ENCODE measurements at places on chromosomes 6 and 20. TPM values are rescaled to one million over a fixed set of nuclear protein-coding genes. Genes with fewer than 3 reads are reported as not detected.

DNA sequence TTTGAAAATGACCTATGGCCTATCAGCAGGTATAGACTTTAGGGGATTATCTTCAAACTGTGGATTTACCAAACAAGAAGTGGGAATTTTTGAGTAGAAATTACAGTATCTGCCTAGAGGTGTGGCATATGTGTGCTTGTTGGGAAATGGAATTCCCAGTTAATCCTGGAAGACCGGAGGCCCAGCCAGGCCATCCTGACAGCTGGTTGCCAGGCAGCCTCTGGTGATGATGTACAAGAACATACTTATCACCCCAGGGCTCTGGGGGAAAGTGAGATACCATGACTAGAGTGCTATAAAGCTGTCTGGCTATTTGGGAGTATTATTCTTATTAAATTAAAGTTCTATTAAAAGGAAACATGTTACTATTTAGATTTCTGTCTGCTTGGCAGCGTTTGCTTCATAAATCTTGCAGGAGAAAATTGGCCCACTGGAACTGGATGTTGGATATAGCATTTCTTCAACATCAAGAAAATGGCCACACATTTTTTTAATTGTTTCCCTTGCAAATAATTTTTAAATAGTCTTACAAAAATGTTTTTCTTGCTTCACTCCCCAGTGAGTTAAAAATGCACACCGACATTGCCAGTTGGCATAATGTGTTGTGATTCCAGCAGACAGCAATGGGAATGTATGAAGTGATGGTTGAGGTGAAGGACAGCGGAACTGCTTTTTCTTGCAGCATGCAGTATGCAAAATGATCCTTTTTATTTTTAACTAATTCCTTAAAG lies 187.8 kb downstream of the MYLK4 start:
- H3K4me3 ChIP-seq: no peak overlapping the region
- no peak overlapping the region for H3K27ac ChIP-seq
- no peaks in the 10 kb centered on the region for H3K4me1 ChIP-seq
- no peak for DNase-seq
- no peaks in the 10 kb centered on the region for H3K27me3 ChIP-seq

DNA sequence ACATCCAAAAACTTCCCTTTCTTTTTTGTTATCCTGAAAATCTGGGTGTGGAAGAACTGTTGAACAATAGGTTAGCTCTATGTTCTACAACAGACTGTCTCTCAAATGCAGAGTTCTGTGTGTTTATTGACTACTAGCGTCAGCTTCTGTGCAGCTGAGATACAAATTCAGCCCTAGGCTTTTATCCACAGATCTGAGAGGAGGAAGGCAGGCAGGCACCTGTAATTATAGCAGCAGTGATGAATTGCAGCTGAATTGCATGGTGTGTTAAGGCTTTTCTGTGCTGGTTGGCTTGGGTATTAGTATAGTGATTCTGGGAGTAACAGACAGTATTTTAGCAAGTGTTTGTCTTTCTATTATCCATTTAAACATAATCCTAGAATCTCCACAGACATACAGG lies 24.4 kb downstream of the GRIK2 start:
- H3K4me1 ChIP-seq: no peaks in the 10 kb centered on the region
- DNase-seq: no peak
- H3K27me3 ChIP-seq: no peaks in the 10 kb centered on the region
- H3K4me3 ChIP-seq: no peak overlapping the region
- no peaks in the 10 kb centered on the region for H3K36me3 ChIP-seq

CRIP3 gene
- total RNA-seq: 7.5 TPM

DNA sequence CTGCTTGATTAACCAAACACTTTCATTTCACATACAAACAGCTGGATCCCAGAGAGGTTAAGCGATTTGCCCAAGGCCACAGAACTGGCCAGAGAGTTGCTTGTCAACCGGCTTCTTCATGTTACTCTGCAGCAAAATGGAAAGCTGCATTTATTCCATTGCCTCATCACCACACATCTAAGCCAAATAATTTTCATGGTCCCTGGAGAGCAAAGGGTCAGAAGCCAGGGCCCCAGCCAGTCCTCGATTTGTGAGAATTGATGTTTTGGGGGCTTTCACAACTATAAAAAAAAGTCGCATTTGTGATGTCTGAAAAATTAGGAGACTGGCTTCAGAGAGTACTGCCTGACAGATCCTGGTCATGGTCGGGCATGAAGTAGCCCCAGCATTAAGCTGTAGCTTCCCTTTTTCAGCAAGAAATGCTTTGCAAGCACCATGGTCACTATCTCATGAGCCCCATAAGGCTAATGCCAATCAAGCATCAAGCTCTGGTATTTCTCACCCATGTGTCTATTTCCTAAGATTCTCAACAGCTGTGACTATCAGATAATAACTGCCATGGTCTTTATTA lies 95.8 kb downstream of the BANF2 start:
- no peaks in the 10 kb centered on the region for H3K36me3 ChIP-seq
- no peaks in the 10 kb centered on the region for H3K27me3 ChIP-seq
- H3K4me3 ChIP-seq: no peak overlapping the region
- H3K27ac ChIP-seq: no peak overlapping the region
- H3K4me1 ChIP-seq: peaks cover 20% of the 10 kb centered on the region
- no peak for DNase-seq

GRCh38 chr6:117513778-117514365 lies 31.4 kb downstream of the DCBLD1 start:
- no peaks in the 10 kb centered on the region for H3K27me3 ChIP-seq
- H3K27ac ChIP-seq: no peak overlapping the region
- H3K4me1 ChIP-seq: no peaks in the 10 kb centered on the region
- no peak for DNase-seq
- no peak overlapping the region for H3K4me3 ChIP-seq
- H3K36me3 ChIP-seq: no peaks in the 10 kb centered on the region

DNA sequence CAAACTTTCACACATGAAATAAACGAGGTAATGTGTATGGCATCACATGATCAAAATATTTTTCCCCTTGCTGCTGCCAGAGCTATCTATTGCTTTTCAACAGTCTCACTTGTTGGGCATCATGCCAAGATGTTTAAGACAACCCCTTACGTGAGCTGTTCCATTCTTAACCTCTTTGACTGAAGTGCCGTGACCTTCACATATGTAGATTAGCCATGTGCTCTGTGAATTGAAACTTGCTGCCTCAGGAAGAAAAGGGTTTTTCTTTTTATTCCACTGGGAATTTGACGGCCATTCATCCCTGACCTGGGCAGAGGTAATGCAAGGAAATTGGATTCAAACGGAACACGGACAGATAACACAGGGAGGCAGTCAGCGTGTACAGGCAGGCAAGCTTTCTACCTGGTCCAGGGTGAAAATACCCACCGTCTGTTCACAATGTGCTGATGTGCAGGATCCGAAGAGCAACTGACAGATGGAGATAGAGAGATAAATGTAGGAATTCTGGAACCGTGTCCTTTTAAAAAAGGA lies 14.2 kb downstream of the ARID1B start:
- H3K36me3 ChIP-seq: no peaks in the 10 kb centered on the region
- H3K4me1 ChIP-seq: peaks cover 98% of the 10 kb centered on the region
- no peaks in the 10 kb centered on the region for H3K27me3 ChIP-seq
- no peak for DNase-seq
- no peak overlapping the region for H3K27ac ChIP-seq

DNA sequence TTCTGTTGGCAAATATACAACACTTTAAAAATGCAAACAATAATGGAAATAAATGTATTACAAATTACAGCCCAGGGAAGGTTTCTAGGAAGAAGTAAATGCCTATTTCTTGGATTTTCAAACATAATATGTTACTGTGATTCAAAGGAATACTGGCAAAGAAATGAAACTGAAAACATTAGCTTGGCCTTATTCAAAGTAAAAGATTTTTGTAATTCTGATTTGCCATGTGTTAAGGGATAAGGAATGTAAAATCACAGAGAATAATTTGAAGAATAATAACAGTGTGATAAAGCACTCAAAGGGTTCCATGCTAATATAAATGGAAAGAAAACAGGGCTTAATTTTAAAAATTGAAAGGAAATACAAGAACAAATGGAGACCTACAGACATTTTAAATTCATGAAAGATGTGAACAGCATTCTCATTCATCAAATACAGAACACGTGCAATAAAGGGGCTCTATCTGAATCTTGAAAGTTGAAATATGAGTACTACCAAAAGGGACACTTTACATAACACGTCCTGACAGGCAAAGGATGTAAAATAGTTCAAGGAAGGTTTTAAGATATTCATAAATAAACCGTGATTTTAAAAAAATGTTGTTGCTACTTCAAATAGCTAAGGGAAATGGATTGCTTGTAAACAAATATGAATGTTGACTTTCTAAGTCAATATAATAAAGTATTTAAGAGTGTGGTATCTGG lies 138.1 kb downstream of the RFPL4B start:
- H3K36me3 ChIP-seq: no peaks in the 10 kb centered on the region
- H3K27ac ChIP-seq: no peak overlapping the region

DNA sequence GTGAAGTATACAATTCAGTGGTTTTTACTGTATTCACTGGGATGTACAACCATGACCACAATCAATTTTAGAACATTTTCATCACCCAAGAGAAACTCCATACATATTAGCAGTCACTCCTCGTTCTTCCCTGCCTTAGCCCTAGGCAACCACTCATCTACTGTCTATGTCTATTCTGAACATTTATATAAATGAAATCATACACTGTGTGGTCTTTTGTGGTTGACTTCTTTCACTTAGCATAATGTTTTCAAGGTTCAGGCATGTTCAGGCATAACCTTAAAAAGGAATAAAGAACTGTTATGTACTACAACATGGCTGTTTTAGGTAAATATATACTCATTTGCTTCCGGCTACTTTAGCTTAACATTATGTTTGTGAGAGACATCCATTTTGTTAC lies 37.3 kb downstream of the BLTP3A start:
- H3K27me3 ChIP-seq: no peaks in the 10 kb centered on the region
- DNase-seq: no peak
- H3K27ac ChIP-seq: no peak overlapping the region
- no peaks in the 10 kb centered on the region for H3K4me1 ChIP-seq
- no peak overlapping the region for H3K4me3 ChIP-seq
- peaks cover 53% of the 10 kb centered on the region for H3K36me3 ChIP-seq
